Sigmoid colon (tissue), 7 donors: ENCODE measurements at places on chromosomes 1 and 21. TPM values are rescaled to one million over a fixed set of nuclear protein-coding genes. Genes with fewer than 3 reads are reported as not detected.
A peak's percentile ranks its signal among the peaks of the same experiment; 100 is the strongest.

DNA sequence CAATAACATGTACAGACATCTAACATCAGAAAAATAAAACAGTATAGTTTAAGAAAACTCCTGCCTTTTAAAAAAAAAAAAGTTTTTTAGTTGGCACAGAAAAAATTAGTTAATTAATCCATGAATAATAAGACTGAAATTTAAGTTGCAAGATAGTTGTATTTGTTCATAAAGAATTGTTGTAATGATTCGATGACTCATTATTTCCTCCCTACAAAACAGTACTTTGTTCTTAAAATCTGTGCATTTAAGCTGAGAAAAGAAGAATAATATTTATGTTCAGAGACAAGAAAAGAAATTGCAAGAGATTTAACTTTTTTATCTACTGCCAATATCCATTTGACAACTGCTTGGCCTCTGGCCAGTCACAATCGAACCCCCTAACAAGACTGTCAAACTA, 894.7 kb downstream of the ADGRL2 start:
- no peaks in the 10 kb centered on the region for H3K36me3 ChIP-seq
- no peak overlapping the region for H3K4me3 ChIP-seq
- no peak overlapping the region for H3K27ac ChIP-seq
- H3K4me1 ChIP-seq: no peaks in the 10 kb centered on the region
- H3K27me3 ChIP-seq: no peaks in the 10 kb centered on the region

DNA sequence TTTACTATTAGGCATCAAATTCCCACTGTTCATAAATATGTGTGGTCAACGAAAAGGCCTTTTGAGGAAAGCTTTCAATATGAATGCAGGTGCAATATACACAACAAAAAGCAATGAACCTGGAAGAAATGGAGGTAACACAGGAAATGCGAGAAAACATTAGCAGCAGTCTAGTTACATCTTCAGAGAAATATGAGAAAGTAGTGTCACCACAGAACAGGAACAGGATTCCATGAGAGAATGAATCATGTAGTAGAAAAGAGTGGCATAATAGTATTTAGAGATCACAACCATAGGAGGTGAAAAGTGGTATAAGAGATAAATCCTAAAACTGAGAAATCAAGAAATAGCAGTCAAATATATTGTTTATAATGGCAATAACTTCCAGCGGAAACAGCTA, 103.7 kb downstream of the AK5 start:
- no peak for DNase-seq
- no peaks in the 10 kb centered on the region for H3K4me1 ChIP-seq
- H3K27me3 ChIP-seq: no peaks in the 10 kb centered on the region
- no peaks in the 10 kb centered on the region for H3K36me3 ChIP-seq

- no peak overlapping the region for H3K27ac ChIP-seq
- H3K27me3 ChIP-seq: no peaks in the 10 kb centered on the region
- no peaks in the 10 kb centered on the region for H3K4me1 ChIP-seq
- no peaks in the 10 kb centered on the region for H3K36me3 ChIP-seq
Measured at GRCh38 chr1:179208681-179209477, 20.6 kb downstream of the ABL2 start.

- no peak for DNase-seq
- H3K4me3 ChIP-seq: no peak overlapping the region
- peaks cover 8% of the 10 kb centered on the region for H3K27me3 ChIP-seq
Measured at GRCh38 chr1:1240822-1241587, 5.5 kb downstream of the C1QTNF12 start.

DNA sequence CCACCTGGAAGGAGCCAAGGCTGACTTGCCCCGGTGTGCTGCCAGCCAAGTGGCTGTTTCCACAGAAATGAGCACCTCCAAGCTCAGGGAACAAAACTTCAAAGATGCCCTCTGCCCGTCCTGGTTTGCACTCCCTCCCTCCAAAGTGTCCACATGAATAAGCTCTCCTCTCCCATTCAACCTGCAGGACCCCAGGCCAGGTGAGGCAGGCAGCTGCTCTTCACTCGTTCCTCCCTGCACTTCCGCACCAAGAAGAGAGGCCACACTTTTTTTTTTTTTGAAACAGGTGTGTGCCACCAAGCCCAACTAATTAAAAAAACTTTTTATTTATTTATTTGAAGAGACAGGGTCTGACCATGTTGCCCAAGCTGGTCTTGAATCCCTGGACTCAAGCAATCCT, 18.5 kb upstream of the CLIC4 start:
- no peak for DNase-seq
- H3K27me3 ChIP-seq: no peaks in the 10 kb centered on the region
- no peaks in the 10 kb centered on the region for H3K36me3 ChIP-seq
- peak overlapping the region; percentile 75 for H3K27ac ChIP-seq
- no peak overlapping the region for H3K4me3 ChIP-seq

The ZNF648 gene
- not detected for total RNA-seq
